ENCODE measurements at places on chromosomes 6 and 20.

DNA sequence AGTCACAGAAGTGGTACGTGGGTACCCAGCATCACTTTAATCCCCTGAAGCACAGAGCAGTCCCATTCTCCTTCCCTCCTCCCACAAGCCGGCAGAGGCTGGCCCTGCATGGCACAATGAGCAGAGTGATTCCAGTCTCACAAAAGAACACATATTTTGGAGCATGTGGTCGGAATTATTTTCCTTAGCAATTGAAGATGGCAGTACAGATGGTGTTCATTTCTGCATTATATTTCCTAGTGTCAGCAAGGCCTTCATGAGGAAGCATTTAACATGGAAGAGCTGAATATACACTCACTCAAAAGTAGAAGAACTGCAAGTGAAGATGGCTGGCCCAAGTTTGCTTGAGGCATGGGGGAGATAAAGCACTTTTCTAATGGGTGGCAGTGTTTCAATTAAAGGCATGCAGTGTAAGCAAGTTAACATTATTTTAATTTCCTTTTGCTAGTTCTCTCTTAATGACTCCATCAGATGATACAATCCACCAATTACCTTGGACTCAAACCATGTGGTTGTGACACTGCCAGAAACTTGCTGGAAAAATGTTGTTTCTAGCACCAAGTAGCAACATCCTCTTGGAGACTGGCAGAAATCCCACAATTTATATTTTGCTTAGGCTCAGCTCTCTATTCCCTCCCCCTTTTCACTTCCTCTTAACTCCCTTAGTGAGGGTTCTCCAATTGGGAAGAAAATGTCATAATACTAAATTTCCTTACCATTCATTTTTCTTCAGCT is 74.4 kb downstream of the ARHGAP18 start:
- no peak for DNase-seq

DNA sequence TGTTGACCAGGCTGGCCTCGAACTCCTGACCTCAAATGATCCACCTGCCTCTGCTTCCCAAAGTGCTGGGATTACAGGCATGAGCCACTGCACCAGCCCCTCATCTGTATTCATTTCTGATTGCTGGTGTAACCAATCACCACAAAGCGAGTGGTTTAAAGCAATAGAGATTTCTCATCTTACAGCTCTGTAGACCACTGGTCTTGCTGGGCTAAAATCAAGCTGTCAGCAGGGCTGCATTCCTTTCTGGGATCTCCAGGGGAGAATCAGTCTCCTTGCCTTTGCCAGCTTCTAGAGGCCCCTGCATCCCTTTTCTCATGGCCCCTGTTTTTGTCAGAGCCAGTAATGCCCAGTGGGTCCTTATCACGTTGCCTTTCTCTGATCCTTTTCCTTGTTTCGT is 49.9 kb upstream of the PMEPA1 start:
- DNase-seq, result no peak

GRCh38 chr6:97923249-97923648 is 640.2 kb upstream of the MMS22L start:
- DNase-seq, result no peak

DNA sequence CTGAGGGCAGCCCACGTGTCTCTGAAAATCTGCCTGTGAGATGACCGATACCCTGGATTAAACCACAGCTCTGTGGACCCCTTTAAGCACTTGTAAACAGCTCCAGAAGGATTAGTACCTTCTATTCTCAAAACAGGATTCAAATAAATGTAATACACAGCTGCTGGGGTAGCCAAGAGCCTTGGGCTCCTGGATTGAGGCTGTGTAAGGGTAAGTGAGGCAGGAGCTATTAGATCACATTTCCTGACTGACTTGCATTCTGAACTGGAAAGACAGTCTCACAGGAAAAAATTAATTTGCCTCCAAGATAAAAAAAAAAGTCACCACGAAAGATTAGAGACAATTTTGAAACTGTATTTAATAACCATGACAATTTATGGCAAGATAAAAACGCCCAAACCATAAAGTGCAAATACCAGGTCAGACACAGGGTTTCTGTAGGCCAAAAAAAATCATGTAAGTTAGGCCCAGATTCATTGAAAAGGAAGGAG is 78.0 kb downstream of the TRMT11 start:
- DNase-seq, result no peak

- DNase-seq, result no peak
Observed at GRCh38 chr6:47144306-47144705, 102.2 kb upstream of the ADGRF1 start.

- no peak for DNase-seq
Observed at GRCh38 chr20:21125072-21125848, 622 bp upstream of the KIZ start.

DNA sequence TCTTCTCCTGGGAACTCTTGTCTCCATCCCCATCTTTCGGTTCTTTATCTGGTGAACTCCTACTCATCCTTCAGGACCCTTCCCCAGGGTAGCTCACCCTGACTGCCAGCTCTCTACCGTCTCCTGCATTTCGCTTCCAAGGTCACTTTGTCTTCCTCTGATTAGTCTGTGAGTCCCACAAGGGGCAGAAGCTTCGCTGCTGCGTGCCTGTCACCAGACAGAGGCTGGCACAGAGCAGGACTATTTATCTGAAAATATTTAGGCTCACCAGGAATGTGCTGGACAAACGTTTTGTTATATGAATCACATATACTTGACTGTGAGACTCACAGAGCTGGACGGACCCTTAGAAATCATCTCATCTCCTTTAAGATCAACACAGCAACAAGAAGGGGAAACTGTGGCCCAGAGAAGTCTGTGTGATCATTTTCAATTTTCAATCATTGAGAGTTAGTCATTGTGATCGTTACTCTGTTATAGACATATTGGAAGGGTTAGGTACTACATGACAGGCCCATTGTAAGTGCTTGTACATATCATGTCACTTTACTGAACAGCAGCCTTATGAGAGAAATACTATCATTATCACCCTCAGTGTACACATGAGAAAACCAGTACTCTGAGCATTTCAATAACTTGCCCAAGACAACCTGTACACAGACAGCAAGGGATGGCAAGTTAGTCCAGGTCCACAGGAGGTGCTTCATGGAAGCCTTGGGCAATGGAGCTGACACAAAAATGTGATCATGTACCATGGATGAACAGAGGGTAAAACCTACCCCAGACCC is 51.4 kb downstream of the JPH2 start:
- no peak for DNase-seq

- DNase-seq, result no peak
Observed at GRCh38 chr6:29994826-29995225, 52.5 kb downstream of the HLA-A start.

DNA sequence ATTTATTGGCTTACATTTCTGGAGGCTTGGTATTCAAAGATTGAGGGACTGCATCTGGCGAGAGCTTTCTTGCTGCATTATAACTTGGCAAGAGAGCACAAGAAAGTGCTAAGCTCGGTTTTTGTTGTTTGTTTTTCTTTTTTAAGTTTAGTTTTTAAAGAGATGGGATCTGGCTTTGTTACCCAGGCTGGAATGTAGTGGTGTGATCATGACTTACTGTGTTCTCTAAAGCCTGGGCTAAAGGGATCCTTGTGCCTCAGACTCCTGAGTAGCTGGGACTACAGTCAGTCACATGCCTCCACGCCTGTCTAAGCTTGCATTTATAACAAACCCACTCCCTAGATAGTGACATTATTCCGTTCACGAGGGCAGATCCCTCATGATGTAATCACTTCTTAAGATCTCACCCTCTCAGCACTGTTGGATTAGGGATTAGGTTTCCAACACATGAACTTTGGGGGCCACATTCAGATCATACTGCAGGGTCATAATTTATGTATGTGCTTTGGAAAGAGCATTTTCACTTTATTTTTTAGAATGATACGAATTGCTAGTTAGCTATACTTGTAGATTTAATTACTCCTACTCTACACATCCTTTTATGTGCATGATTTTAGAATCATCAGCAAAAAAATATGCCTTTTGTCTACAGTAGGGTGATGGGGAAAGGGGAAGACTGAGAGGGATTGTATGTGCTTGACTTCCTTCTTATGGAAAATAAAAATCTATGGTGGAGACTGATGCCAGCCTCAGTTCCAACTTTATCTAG is 167.8 kb downstream of the JARID2 start:
- DNase-seq, result no peak

DNA sequence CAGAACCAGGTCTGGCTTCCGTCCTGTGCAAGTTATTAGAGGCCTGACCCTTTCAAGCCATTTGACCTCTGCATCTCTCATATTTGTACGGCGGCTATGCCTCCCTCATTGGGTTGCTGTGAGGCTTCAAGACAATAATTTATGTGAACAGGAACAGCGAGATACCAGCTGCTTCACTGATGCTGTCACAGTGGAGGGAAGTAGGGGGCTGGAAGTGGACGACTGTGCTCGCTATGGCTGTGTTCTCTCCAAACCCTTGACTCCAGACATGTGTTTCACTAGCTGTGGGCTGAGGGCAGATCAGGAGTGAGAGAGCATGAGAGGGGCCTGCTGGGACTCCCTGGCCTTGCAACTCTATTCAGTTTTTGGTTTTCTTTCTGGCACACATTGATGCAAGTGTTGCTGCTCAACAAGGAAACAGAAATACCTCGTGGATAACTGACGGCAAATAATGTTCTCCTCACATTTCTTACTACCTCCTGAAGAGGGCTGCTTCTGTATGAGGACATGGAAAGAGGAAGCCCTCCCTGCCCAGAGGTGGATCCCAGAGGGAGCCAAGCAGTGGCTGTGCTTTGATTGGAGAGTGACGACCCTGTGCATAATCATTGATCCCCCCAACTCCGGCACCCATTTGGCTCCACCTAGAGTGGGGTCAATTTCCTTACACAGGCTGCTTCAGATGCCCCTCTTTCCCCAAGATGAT is 34.7 kb upstream of the SCP2D1 start:
- no peak for DNase-seq

DNA sequence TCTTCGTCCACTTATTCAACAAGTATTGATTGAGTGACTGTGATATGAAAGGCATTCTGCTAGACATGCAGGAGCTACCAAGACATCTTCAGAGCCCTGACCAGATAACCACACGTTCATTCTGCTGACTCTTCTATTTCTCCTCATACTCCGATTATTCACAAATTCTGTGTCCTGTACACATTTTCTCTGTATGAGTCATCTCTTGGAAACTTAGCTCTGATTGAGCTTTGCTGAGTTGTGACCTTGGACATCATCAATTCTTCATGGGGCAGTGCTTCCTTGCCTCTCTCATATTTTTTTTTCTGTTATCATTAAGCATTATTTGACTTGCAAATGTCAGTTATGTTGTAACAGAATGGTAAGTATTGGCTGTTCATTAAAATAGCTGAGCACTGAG is 351.6 kb upstream of the CNR1 start:
- DNase-seq, result no peak

- DNase-seq, result no peak
Observed at GRCh38 chr6:88983532-88983931, 20.1 kb upstream of the RNGTT start.

- DNase-seq, result no peak
Observed at GRCh38 chr6:121897337-121897760, 461.9 kb downstream of the GJA1 start.

- no peak for DNase-seq
Observed at GRCh38 chr6:159075506-159076228, 30.9 kb upstream of the TAGAP start.

- no peak for DNase-seq
Observed at GRCh38 chr20:14673164-14673563, 335.8 kb upstream of the FLRT3 start.

DNA sequence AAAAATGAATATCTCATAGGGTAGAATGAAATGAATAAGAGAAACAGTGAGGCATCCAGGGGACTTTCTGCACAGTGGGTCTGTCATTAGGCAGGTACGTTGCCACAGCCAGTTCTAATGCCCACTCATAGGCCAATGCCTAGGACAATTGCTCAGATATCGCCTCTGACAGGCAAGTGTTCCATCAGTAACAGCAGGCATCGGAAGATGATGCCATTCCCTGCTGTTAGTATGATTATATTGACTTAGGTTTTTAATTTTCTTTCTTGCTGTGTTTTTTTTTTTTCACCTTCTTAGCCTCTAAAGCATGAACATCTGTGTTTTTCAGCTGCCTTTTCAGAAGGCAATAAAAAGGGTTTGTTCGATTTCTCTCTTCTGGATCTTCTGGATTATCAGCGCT is 90.7 kb downstream of the PRL start:
- no peak for DNase-seq

DNA sequence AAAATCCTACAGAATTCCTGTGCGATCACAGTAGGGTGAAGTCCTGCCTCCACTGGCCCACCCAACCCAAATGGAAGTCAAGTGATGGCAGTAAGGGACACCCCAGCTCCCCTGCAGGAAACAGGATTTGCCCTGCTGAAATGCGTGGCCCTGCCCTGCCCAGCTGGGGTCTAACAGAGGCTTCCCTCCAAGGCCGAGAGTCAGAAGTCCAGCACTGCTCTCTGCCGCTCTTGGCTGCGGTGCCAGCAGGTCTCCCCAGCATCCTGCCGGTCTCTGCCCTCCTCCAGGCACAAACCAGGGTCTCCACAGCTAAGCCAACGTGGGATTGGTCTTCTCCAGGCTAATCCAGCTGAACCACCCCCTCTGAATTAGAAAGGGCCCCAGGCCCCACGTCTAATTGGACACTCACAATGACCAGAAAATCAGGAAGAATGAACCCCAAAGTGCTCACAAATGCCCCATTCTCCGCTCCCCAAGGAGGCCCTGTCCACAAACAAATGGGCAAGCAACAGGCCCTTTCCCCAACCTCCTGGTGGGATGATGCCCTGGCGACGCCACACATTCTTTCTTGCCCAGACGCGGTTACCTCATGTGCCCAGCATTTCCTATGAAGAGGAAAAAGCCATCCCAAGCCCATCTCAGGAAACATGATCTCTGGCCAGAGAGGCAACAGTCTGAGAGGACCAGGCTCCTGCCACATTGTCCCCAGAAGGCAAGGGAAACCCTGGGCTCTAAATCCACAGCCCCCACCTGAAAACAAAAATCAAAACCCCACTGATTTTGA is 117.2 kb downstream of the BANF2 start:
- no peak for DNase-seq

GRCh38 chr20:46974669-46975434 is 80.2 kb downstream of the EYA2 start:
- no peak for DNase-seq

DNA sequence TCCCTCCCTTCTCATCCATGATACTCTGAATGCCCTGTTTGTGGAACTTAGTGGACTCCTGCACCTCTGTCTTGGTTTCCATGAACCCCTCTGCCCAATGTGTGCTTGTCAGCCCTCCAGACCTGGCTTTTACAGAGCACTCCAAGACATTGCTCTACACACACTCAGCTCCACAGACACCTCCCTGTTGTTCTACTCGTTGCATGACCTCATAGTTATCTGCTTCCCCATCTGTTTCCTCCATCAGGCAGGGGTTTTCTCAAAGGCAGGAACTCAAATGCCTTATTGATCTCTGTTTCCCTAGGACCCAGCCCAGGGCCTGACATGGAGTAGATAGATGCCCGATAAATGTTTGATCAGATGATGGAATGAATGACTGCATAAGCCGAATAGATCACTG is 13.3 kb downstream of the PLCG1 start:
- no peak for DNase-seq

- no peak for DNase-seq
Observed at GRCh38 chr6:43144879-43145278, 26.2 kb upstream of the SRF start.

- no peak for DNase-seq
Observed at GRCh38 chr20:50679753-50680104, 11.6 kb downstream of the RIPOR3 start.

GRCh38 chr6:30102414-30102969 is 10.4 kb downstream of the TRIM31 start:
- DNase-seq, result no peak

GRCh38 chr6:55069132-55069781 is 105.1 kb upstream of the HCRTR2 start:
- peak; percentile 1 for DNase-seq
